Urinary bladder (tissue), 4 donors: ENCODE measurements at places on chromosomes 12 and 14. TPM values are rescaled to one million over a fixed set of nuclear protein-coding genes. Genes with fewer than 3 reads are reported as not detected.

The PHETA1 gene
- 2.5 TPM for total RNA-seq

The P2RX7 gene
- 4.0 TPM for total RNA-seq

The SYNDIG1L gene
- total RNA-seq: not detected

The BTBD6 gene
- 28.6 TPM for total RNA-seq

The CPNE6 gene
- 0.58 TPM for total RNA-seq

DNA sequence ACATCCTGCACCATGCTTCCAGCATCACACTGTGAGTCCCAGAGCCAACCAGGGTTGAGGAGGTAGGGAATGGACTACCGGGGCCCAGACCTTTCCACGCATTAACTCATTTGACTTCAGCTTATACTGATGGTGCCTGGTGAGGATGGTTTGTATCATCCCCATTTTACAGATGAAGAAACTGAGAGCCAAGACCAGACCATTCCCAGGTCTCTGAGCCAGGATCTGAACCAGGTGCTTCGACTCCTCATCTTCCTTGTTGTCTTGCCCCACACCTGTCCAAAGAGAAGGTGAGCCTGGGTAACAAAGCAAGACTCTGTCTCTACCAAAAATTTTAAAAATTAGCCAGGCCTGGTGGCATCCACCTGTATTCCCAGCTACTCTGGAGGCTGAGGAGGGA lies 64.4 kb downstream of the MVK start:
- DNase-seq: no peak

DNA sequence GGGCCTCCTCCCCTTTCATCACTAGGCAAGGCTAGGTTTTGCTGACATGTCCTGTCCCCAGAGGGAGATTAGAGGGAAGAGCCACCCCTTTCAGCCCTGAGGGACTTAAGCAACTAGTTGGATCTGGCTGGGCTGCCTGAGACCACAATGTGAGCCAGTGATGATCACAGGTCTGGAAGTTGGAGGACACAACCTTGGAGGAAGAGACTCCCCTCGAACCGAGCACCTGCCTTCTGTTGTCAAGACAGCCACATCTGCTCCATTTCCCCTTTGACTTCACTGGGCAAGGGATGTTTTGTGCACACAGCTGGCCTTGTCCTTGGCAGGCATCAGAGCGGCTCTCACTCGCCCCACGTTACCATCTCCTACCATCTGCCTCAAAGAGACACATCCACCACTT lies 31.4 kb downstream of the MVK start:
- DNase-seq: no peak

- no peak for DNase-seq
Measured at GRCh38 chr14:54488318-54488645, 498 bp downstream of the GMFB start.

GRCh38 chr12:49665384-49665783 lies 41.8 kb downstream of the FMNL3 start:
- DNase-seq: no peak

- no peak for DNase-seq
Measured at GRCh38 chr12:57735952-57736740, 2.4 kb downstream of the AGAP2 start.

DNA sequence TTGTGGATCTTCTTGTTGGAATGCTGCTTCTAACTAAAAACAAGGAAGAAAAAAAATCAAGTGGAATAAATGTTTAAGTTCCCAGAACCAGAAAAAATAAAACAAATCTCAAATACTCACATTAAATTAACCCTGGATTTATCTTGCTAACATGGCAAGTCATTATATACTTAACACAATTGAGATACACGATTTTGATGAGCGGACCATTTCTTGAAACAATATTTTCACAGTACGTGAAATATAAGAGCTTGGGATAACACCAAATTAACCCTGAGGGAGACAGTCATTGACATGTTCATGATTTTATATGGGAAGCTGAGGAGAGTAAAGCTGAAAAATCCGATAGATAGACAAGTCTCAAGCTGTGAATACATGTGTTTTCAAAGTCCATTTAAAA lies 128.6 kb downstream of the PTCSC3 start:
- no peak for DNase-seq

- DNase-seq: no peak
Measured at GRCh38 chr14:72755766-72756165, 138.1 kb downstream of the DPF3 start.
